ENCODE measurements at places on chromosomes 6 and 20. TPM values are rescaled to one million over a fixed set of nuclear protein-coding genes. Genes with fewer than 3 reads are reported as not detected.

The TINAG gene
- total RNA-seq = not detected

The OPRL1 gene
- 0.23 TPM for total RNA-seq

The ROS1 gene
- 0.70 TPM for total RNA-seq

The TAAR1 gene
- not detected for total RNA-seq

The CLIC1 gene
- total RNA-seq = 730 TPM

The ANKRD6 gene
- total RNA-seq = 3.2 TPM

The GGTLC1 gene
- total RNA-seq = not detected

The TRIM27 gene
- total RNA-seq = 72.7 TPM

The POU5F1 gene
- not detected for total RNA-seq

The DPM1 gene
- total RNA-seq = 115 TPM

The OTOR gene
- not detected for total RNA-seq

The CCN6 gene
- not detected for total RNA-seq

The COL10A1 gene
- not detected for total RNA-seq

GRCh38 chr6:15504581-15505350 lies 158.1 kb downstream of the DTNBP1 start:
- peak; percentile 95 for DNase-seq

- DNase-seq = no peak
Observed at GRCh38 chr6:167737205-167737830, 89.4 kb upstream of the AFDN start.

DNA sequence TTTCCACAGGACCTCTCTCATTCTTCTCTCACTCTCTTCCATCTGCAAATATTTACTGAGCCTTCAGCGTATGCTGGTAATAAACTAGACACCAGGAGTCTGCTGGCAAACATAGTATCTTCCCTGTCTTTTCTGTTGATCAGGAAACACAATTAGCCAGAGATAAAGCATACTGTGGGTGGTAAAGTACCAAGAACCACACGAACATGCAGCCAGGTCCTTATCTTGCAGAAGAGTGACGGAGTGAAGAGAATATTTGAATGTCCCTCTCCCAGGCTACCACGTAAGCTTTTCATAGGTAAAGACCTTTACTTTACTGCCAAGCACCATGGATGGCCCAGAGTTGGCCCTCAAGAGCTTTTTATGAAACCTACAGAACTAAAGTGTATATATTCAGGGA lies 13.3 kb downstream of the FHL5 start:
- no peak for DNase-seq

DNA sequence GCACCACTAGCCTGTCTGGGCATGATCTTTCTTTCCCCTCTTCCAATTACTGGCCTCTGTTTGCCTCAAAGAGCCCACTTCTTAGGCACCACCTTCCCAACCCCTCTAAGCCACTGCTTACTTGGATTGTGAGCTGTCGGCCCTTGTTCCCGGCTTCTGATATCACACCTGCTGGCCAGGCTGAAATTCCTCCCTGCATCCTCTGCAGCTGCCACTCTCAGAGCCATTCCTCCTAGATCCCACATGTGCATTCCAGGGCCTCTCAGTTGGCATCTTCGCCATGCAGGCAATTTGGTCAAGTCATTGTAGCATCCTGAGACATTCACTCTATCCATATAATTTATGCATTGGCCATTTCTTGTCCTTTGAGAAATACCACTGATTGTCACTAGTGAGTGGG lies 135.9 kb downstream of the OLIG3 start:
- no peak for DNase-seq

DNA sequence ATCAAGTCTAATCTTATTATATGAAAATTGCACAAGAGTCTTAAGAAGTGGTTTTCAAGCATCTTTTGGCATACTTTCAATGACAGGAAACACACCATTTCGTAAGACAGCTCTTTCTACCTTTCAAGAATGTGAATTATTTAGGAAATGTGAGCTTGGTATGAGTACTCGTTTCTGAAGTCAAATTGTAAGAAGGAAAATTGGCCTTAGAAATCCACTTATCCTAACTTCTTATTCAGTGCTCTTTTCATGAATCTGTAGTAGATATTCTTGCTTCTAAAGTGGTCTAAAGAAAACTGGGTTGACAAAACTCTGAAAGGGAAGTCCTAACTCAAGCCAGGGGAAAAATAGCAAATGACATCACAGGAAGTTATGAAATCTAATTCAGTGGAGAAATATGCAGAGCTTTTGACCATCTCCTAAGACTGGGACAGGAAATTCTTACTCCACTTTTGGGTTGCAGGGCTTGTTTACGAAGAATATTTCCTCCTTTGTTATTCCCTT lies 38.5 kb upstream of the OGFRL1 start:
- peak; percentile 19 for DNase-seq

GRCh38 chr6:75818098-75818855 lies 69.2 kb downstream of the MYO6 start:
- no peak for DNase-seq

DNA sequence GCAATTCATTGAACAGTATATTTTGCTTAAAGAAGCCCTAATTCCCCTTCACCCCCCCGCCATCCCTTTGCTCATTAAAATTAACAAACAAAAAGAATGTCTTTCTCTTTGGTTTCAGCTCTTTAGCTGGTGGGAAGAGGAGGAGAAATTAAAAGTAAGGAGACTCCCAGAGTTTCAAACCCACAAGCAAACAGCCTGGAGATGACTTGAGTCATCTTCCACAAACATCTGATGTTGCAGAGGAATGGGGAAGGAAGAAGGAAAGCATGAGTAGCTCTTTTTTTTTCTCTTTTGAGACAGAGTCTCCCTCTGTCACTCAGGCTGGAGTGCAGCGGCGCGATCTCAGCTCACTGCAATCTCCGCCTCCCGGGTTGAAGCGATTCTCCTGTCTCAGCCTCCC lies 189.6 kb downstream of the ADAT2 start:
- peak; percentile 2 for DNase-seq

DNA sequence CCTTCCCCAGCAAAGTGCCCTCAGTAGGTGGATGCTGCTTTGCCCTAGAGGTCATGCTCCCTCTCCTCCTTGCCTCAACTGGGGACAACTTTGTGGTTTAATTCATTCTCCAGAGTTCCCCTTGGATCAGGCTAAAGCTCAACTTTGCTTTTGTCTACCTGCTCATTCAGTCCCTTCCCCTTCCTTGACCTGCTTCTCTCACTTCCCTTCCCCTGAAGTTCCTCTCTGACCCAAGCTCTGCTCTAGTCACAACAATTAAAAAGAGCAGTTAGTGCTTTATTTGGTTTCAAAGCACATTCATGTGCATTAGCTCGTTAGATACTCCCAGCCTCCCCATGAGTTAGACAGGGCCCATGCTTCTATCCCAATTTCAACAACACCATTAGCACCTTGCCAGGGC lies 71.3 kb downstream of the DZANK1 start:
- DNase-seq = no peak

- no peak for DNase-seq
Observed at GRCh38 chr6:3311826-3312225, 53.1 kb downstream of the PSMG4 start.

- no peak for DNase-seq
Observed at GRCh38 chr20:44544263-44544662, 22.4 kb upstream of the SERINC3 start.

DNA sequence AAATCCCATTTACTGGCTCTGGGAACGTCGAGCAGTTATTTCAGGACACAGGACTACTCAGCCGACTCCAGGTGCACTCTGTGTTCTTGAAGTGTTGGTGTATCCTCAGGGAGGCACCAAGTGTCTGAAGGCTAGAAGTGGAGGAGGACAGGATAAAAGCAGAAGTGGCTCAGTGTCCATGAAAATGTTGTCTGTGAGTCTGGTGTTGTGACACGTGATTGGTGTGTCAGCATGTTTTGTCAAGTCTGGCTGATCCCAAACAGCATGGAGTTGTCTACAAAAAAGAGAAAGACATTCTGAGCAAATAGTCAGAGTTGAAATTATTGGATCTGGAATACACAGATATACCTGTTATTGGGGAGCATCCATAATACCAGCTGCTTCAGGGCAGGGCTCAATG lies 30.3 kb downstream of the SCGN start:
- DNase-seq = no peak

DNA sequence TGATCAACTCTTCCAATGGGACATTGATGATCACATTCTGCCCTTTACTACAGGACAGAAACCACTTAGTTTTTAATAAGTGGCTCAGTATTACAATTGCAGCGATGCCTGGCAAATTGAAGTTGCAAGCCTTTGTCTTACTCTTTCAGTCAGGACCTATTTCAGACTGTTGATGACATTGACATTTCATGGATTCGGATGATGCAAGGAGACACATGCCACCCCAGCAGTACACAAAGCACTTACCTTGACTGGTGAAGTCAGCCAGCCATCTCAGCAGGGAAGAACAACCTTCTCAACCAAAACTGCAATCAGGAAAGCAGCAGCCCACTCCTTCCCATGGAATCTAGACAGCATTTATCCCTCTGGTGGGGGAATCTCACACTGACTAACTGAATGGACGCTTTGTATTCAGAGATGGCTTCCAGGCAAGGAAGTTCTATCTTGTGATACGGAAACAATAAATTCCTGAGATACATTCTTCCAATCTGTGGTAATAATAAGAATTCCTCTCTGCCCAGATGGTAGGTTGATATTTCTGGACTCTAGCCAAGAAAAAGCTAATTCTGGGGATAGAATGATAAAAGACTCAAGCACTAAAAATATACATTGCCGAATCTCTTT lies 24.8 kb downstream of the NFYA start:
- no peak for DNase-seq

GRCh38 chr6:157989541-157990289 lies 8.1 kb downstream of the SYNJ2 start:
- DNase-seq = peak; percentile 84

GRCh38 chr6:44263354-44264100 lies 1.8 kb downstream of the NFKBIE start:
- no peak for DNase-seq

GRCh38 chr20:5215672-5216304 lies 89.0 kb downstream of the CDS2 start:
- no peak for DNase-seq

- DNase-seq = peak; percentile 39
Observed at GRCh38 chr20:9609887-9610502, 95.6 kb downstream of the LAMP5 start.

GRCh38 chr20:409697-410559 lies 1.8 kb downstream of the RBCK1 start:
- DNase-seq = no peak

DNA sequence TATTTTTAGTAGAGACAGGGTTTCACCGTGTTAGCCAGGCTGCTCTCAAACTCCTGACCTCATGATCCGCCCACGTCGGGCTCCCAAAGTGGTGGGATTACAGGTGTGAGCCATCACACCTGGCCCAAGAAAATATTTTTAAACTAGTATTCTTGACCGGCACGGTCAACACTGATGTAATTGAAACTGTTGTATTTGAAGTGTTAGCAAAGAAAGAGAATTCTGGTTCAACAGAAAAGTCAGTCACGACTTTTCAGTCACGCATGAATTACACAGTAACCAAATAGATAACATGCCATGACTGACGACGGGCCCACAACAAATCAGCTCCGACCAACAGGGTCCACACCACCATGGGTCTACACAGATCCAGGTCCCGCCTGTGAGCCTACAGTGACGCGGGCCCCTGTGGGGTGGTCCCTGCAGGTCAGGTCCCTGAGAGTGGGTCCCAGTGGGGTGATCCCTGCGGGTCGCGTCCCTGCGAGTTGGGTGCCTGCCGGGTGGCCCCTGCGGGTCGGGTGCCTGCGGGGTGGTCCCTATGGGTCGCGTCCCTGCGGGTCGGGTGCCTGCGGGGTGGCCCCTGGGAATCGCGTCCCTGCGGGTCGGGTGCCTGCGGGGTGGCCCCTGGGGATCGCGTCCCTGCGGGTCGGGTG lies 1.0 kb downstream of the GMEB2 start:
- no peak for DNase-seq

DNA sequence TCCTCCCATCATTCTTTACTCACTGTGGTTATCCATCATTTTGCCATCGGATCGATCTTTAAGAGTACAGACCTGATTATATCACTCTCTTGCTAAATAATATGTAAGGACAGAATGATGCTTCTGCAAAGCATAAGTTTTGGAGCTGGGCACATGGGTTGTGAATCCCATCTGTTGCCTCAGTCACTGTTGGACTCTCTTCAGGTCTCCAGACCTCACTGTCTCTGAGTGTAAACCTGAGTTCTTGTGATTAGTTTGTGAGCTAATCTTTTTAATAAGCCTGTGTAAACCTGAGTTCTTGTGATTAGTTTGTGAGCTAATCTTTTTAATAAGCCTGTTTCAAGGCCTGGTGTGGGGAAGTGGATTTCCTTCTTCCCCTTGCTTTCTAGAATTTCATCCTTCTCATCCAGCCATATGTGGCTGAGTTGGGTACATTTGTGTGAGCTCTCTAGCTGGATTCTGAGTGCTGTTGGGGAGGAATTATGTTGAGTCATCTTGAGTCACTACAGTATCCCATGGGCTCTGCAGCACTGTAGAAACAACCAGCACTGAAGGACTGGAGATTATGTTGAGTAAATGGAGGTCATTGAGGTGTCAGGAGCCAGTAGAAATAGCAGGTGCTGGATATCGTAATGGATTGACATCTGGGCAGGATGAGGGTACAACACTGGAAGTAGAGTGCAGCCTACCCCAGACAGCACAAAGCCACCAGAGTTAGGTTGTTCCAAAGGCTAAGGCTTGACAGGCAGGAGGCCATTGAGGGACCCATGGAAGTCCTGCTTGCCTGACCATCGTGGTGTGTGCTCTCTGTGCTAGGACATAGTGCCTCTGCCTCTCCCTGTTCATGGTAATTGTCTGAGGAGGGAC lies 52.4 kb downstream of the SCAND1 start:
- DNase-seq = peak; percentile 82

GRCh38 chr20:11219192-11219591 lies 545.4 kb upstream of the JAG1 start:
- DNase-seq = no peak

GRCh38 chr20:10463622-10464021 lies 28.5 kb downstream of the SLX4IP start:
- no peak for DNase-seq

DNA sequence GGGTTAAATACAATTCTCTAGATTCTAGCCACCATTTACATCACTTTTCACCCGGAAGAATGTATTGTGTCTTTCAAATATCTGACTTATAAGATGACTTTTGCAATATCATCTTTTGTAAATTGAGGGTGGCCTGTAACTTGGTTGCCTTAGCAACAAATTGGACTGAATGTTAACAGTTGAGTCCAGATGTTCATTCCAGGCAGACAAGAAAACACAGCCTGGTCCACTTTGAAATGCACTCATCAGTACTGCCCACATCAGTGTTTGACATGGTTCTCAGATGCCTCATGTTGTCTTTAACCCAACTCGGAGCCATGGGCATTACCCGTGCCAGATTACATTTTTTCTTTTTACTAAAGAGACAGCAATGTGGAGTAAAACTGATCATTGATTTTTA lies 781.6 kb upstream of the CHD6 start:
- DNase-seq = no peak

DNA sequence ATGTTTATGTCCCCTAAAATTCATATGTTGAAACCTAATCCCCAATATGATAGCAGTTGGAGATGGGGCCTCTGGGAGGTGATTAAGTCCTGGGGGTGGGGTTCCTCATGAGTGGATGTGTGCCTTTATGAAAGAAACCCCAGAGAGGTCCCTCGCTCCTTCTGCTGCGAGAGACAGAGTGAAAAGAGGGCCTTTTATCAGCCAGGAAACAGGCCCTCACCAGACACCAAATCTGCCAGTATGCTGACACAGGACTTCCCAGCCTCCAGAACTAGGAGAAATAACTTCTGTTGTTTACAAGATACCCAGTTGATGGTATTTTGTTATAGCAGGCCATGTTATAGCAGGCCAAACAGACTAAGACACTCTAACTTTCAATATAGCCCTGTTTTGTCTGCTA lies 100.9 kb upstream of the NFATC2 start:
- no peak for DNase-seq

All from H4 (cell line).